Natural killer cell treated with Interleukin-12 subunit alpha and Interleukin-12 subunit beta and Interleukin-15 and Interleukin-18, amount 100 ng/mL, for 72 hours (primary cell): ENCODE measurements at places on chromosomes 2 and 18. TPM values are rescaled to one million over a fixed set of nuclear protein-coding genes. Genes with fewer than 3 reads are reported as not detected.
A peak's percentile ranks its signal among the peaks of the same experiment; 100 is the strongest.

GRCh38 chr2:73862987-73863386 lies 29.8 kb upstream of the ACTG2 start:
- DNase-seq = no peak
- H3K4me3 ChIP-seq = no peak overlapping the region
- peaks cover 17% of the 10 kb centered on the region for H3K4me1 ChIP-seq
- H3K27ac ChIP-seq = peak overlapping the region; percentile 0
- no peaks in the 10 kb centered on the region for H3K27me3 ChIP-seq

DNA sequence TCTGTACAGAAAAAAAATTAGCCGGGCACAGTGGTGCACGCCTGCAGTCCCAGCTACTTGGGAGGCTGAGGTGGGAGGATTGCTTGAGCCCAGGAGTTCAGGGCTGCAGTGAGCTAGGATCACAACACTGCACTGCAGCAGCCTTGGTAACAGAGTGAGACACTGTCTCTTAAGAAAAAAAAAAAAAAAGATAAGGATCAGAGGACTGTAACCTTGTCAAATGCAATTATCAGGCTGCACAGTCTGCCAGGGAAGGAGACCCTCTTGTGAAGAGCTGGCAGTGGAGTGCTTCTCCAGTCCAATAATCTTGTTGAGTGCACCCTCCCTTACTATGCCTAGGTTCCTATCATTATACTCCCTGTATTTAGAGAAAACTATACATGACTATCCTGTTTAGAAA lies 330.7 kb downstream of the PDE11A start:
- H3K36me3 ChIP-seq = no peaks in the 10 kb centered on the region
- no peak overlapping the region for H3K4me3 ChIP-seq
- no peak overlapping the region for H3K27ac ChIP-seq
- H3K27me3 ChIP-seq = peaks cover 17% of the 10 kb centered on the region
- H3K4me1 ChIP-seq = no peaks in the 10 kb centered on the region
- no peak for DNase-seq

Gene LRRTM4
- total RNA-seq = not detected

- no peak overlapping the region for H3K4me3 ChIP-seq
- no peaks in the 10 kb centered on the region for H3K4me1 ChIP-seq
- no peak overlapping the region for H3K27ac ChIP-seq
- H3K36me3 ChIP-seq = no peaks in the 10 kb centered on the region
- DNase-seq = no peak
Observed at GRCh38 chr2:208529796-208530195, 123.2 kb downstream of the PTH2R start.
